Ascending aorta (tissue), 2 donors: ENCODE measurements at places on chromosomes 2 and 18. TPM values are rescaled to one million over a fixed set of nuclear protein-coding genes. Genes with fewer than 3 reads are reported as not detected.

The KIAA1328 gene
- total RNA-seq, result 8.4 TPM

The CYTIP gene
- 5.5 TPM for total RNA-seq

DNA sequence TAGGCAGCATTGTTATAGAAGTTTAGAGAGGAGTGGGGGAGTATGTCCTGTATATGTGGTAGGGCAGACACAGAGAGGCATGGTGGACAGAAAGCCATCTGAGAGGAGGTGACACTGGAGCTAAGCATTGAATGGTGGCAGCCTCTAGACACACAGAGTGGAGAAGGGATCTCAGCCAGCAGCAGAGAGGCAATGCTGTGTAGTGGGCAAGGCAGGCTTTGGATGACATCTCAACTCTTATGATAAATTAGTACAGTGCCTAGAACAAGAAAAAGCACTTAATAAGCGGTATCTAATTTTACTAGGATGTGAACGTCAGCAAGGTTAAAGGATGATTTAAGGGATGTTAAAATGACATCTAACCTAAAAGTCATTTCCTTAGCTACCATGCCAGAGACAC is 22.5 kb upstream of the CERS6 start:
- no peak for DNase-seq

DNA sequence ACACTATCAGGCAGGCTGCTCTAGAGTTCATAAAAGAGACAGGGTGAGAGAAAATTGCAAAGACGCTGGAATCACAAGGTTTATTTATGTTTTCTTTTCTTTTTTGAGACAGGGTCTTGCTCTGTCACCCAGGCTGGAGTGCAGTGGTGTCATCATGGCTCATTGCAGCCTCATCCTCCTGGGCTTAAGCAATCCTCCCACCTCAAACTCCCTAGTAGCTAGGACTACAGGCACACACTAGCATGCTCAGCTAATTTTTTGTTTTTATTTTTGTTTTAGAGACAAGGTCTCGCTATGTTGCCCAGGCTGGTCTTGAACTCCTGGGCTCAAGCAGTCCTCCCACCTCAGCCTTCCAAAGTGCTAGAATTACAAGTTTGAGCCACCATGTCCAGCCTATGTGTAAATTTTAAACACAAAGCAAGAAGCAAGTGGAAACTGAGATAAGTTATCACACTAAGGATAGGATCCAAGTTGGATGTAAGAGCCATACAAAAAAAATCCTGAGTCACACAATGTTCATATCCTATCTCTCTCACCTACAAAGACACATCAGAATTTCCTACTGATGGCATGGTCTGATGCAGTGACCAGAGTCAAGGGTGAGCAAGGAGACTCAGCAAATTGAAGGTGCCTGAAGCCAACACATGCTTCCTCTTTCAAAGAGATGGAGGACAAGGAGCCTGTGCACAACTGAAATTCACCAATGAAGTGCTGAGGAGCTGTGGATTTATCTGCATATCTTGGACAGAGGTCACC is 31.4 kb downstream of the MYL12B start:
- no peak for DNase-seq

The HTR2B gene
- 0.75 TPM for total RNA-seq

- DNase-seq, result no peak
Measured at GRCh38 chr2:47655563-47655880, 127.4 kb upstream of the MSH6 start.

- no peak for DNase-seq
Measured at GRCh38 chr2:131535526-131535925, 7.8 kb downstream of the CCDC74A start.

The PLB1 gene
- 9.7 TPM for total RNA-seq

DNA sequence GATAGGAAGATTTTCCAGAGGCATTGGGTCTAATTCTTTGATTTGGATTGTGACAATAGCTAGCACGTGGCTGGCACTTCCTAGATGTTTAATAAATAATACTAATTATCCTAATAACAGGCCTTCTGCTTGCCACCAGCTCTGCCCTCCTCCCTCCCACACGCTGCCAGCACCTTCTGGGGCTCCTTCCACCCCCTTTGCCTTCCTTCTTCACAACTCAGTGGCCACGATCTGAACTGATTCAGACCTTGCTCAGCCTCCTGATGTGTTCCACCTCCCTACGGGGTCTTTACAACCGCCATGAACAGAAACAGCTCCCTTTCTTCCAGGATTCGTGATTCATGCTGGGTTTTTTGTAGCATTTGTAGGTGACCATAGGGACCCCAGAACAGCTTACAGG is 310.3 kb upstream of the HS6ST1 start:
- peak; percentile 37 for DNase-seq
